Thymus (tissue), 14 donors: ENCODE measurements at places on chromosomes 5 and 9. TPM values are rescaled to one million over a fixed set of nuclear protein-coding genes. Genes with fewer than 3 reads are reported as not detected.

Gene ADGRD2
- 0.09 TPM for total RNA-seq

Gene TBC1D9B
- total RNA-seq: 13.9 TPM

Gene PTTG1
- total RNA-seq: 179 TPM

Gene TXNDC15
- total RNA-seq: 27.7 TPM

Gene GABRA6
- not detected for total RNA-seq

Gene GABRA1
- total RNA-seq: 2.7 TPM

Gene CDC25C
- total RNA-seq: 12.9 TPM

Gene SLC44A1
- 13.8 TPM for total RNA-seq

Gene DBH
- 0.28 TPM for total RNA-seq

Gene JAK2
- total RNA-seq: 11.2 TPM

GRCh38 chr9:111035543-111036428 lies 2.5 kb downstream of the LPAR1 start:
- DNase-seq: no peak

DNA sequence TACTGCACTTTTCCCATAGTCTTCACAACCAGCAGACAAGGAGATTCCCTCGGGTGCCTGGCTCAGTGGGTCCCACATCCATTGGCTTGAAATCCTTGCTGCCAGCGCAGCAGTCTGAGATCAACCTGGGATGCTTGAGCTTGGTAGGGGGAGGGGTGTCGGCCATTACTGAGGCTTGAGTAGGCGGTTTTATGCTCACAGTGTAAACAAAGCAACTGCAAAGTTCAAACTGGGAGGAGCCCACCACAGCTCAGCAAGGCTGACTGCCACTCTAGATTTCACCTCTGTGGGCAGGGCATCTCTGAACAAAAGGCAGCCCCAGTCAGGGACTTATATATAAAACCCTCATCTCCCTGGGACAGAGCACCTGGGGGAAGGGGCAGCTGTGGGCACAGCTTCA lies 512.3 kb upstream of the MPDZ start:
- no peak for DNase-seq

- no peak for DNase-seq
Measured at GRCh38 chr9:61669352-61669751, 479.5 kb downstream of the SPATA31A7 start.

DNA sequence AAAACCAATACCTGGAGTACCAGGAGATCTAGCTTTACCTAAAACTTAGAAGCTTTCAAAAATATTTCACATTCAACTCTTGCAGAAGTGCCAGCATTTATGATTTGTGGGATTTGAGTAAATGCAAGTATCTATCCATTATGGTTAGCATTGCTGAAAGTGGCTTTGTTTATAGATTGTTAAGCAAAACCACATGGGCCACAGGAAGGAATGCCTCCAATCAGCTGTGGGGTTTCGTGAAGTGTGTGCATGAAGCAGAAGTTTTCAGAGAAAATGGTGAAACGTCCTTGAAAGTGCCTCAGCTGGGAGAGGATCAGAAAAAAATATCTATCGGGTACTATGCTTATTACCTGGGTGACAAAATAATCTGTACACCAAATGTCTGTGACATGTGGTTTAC lies 4.2 kb downstream of the LECT2 start:
- no peak for DNase-seq

GRCh38 chr5:123180178-123180577 lies 91.1 kb downstream of the PRDM6 start:
- no peak for DNase-seq

DNA sequence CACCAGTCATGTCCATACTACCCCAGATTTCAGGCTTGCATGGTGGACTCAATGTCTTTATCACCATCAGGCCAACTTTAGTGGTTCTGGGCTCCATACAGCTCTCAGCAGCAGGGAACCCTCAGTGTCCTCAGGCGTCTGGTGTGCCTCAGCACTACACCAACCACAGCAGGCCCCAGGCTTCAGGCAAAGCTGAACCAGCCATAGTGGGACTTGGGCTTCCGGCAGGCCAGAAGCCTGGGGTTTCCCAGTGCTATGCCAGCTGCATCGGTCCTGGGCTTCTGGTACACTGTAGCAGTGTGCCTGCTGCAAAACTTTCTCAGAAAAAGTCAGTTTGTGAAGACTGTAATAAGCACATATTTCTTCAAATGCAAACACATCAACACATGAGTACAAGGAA lies 11.0 kb upstream of the ZDHHC21 start:
- no peak for DNase-seq

DNA sequence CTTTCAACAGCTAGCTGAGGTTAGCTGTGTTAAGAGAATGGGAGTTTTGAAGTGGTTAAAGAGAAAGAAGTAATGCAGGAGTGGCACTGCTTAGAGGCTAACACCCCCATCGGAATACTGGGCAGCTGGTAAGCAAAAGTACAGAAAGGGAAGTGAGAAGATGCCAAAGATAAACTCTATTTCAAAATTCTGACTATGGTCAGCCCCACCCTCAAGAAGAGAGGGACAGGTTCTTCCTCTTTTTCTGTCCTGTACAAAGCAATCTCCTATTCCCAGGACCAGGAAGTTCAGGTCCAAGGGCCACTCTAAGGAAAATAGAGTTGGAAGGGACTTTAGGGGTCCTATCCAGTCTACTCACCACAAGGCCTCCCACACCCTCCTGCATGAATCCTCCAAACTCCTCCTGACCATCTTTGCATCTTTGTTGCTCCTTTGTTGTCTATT lies 45.9 kb upstream of the JAK2 start:
- no peak for DNase-seq

DNA sequence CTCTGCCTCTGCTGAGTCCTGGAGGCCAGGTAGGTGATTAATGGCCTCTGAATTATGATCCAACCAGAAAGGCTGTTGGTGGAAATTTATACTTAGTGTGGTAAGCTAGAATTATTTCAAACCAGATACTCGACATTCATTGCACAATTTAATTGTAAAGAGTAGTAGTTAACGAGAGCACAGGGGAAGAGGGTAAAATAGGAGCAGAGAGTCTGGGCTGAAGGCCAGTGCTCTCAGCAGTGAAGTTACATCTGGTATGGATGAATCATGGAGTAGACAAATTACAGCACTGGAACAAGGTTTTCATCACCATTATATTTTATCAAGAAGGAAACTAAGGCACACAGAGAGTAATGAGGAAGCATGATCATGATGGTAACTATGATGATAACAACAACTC lies 92.5 kb downstream of the TLR4 start:
- DNase-seq: no peak

GRCh38 chr5:14146725-14147124 lies 3.6 kb downstream of the TRIO start:
- no peak for DNase-seq

DNA sequence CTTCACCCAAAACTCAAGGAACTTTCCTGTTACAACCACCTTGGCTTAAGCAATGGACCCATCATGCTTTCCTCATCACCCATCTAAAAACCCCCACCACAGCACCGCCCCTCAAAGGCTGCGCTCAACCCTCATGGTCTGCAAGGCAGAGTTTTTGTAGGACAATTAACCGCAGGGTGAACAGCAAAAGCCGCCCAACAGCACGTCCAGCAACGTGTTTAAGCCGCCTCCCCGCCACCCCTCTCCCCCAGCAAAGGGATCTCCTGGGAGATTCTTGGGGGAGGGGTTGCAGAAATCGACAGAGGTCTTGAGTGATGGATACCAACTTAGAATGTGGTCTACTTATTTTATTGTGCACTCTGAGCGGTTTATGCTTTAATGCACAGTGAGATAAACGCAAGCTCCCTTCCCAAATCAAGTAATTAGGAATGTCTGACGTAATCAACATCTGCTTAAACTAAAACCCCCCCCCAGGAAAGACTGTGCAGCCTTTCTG lies 1.9 kb downstream of the ROR2 start:
- no peak for DNase-seq

DNA sequence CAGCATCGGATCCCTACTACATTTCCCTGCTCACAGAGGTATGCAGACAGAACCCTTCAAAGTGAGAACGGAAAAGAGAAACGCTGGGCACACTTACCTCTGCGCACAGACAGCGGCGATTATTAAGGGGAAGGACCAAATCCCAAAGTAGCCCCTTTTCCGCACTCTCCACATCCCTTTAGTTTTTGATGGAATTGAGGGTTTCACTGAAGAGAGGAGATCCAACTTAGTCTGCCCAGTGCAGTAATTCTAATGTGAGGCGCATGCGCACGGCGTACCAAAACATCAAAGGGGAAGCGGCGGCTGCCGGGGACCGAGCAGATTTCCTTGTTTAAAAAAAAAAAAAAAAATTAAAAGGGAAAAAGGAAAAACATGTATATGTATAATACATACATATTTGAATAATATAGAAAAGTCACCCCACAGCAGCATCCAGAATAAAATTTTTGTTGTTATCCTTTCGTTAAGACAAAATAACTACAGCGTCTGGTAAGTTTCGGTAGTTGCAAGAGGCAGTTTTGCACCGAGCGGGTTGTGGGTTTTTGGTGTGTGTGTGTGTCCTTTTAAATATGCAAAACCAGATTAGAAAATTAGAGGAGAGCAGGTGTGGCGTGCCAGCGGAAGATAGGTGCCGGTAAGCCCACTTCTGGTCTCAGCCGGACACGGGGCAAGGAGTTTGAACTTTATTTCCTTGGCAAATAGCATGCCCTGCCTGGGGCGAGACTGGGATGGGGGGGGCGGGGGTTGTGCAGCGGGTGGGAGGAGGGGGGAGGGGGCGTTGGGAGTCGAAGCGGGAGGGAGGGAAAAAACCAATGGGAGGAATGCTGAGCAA lies at the start of gene GABRB2:
GABRB2 (minus strand) TSS at position 256 of the 832 bp plus-strand sequence; CDS start at position 174, 82 bp downstream.
- DNase-seq: no peak

- no peak for DNase-seq
Measured at GRCh38 chr5:483434-484140, 40.6 kb downstream of the EXOC3 start.

DNA sequence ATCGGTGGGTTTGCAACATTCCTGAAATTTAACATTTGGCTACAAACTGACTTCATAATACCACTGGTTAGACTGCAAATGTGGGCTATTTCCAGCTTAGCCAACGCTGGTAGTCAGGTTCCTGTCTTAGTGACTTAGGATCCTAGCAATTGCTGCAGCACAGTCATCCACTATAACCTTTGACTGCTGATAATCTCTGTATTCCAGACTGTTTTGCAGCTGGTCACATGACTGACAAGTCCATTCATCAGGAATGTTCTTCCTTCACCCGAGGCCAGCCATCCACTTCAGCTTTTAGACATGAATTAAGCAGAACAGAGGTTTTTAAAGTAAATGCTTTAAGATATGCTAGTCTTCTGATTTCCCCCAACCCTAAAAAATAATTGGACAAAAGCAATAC lies 425.9 kb upstream of the MPDZ start:
- no peak for DNase-seq

- no peak for DNase-seq
Measured at GRCh38 chr9:90044263-90044662, 439.5 kb downstream of the GADD45G start.

- DNase-seq: no peak
Measured at GRCh38 chr9:110472111-110472510, 107.4 kb downstream of the SVEP1 start.

- DNase-seq: no peak
Measured at GRCh38 chr5:74482990-74483389, 157.5 kb downstream of the ENC1 start.

DNA sequence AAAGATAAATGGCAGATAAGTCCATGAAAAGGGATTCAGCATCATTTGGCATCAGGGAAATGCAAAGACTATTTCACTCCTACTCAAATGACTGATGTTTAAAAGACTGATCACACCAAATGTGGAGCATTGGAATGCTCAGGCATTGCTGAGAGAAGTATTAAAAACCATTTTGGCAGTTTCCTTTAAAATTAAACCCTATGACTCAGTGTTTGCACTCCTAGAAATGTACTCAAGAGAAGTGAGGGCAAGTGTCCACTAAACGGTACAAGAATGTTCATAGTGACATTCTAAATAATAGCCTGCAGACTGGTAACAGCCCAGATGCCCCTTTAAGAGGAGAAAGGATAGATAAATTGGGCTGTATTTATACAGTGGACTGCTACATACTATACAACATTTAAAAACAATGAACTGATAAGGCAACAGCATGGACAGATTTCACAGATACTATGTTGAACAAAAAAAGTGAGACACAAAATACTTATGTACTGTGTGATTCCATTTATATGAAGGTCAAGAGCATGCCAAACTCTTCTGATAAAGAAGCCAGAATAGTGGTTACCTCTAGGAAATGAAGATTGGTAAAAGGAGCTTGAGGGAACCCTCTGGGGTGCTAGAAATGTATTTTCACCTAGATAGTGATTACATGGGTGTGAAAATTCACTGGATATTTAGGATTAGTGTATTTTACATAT lies 24.6 kb downstream of the APC start:
- no peak for DNase-seq

DNA sequence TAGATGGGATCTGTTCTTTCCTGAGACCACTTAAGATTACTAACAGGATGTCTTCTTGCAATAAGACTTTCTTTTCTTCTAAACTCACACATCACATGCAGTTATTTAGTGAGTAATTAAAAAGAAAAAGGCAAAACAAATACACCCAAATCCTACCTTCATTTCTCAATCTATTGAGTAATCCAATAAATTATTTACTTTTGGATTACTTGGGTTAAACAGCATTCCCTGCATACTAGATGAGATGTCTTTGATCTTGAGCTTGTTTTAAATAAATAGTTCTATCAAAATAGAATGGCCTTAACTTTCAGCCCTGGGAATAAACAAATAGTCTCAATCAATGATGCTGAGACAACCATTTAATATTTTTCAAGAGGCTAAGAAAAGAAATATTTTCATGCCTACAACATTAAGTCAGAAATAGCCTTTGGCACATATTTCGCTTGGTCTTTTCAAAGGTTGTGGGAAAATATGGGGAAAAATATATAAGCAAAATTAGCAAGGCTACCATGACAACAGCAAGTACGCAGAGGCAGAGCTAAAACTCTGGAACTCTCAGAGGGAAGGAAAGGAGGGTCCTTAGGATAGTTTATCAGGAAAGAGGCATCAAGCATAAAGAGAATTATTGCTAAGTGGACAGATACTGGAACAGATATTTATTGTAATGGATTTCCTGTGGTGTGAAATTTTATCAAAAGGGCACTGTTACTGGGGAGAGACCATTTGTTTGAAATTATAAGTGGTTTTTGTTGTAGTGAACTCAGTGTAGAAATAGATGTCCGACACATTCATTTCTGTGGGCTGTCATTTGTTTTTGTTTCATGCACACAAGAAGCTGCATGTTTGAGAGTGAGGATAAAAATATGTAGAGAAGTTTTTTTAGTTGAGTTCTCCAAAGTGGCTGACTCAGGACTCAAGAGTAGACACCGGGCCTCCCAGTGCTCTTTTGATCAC lies 70.2 kb upstream of the CDH6 start:
- no peak for DNase-seq

- no peak for DNase-seq
Measured at GRCh38 chr5:16067415-16067814, 112.2 kb downstream of the MARCHF11 start.

- DNase-seq: no peak
Measured at GRCh38 chr5:126492939-126493338, 69.7 kb downstream of the GRAMD2B start.
